ENCODE measurements at places on chromosomes 4 and X. TPM values are rescaled to one million over a fixed set of nuclear protein-coding genes. Genes with fewer than 3 reads are reported as not detected.

DNA sequence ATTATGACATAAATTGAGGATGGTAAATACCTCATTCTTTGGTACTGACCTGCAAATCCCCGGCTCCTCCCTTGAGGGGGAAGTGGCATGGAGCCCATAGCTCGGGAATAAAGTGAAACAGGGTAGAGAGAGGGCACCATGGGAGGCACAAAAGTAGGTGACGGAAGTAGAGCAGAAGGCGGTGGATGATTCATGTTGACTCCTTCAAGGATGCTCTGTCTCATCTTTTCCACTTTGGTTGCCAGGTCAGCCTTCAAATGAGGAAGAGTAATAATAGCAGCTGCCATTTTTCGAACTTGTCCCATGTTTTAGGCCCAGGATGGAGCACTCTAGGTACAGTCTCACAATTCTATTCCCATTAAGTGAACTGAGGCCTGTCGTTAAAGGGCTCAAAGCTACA, 41.4 kb upstream of the PHF8 start:
- DNase-seq = no peak

- DNase-seq = no peak
These were observed 6.2 kb upstream of the DCAF8L2 start for GRCh38 chrX:27583976-27584375.

GRCh38 chr4:74631338-74631737, 163.0 kb downstream of the BTC start:
- no peak for DNase-seq

GRCh38 chrX:102840871-102841705, 96.0 kb upstream of the RAB40AL start:
- DNase-seq = no peak

GRCh38 chr4:25069014-25069413, 38.3 kb upstream of the LGI2 start:
- DNase-seq = no peak

ZCCHC18 gene
- total RNA-seq = 3.1 TPM
